Pancreas (tissue), 10 donors: ENCODE measurements at places on chromosomes 2 and 18. TPM values are rescaled to one million over a fixed set of nuclear protein-coding genes. Genes with fewer than 3 reads are reported as not detected.

Gene GNAL
- total RNA-seq: 0.64 TPM

DNA sequence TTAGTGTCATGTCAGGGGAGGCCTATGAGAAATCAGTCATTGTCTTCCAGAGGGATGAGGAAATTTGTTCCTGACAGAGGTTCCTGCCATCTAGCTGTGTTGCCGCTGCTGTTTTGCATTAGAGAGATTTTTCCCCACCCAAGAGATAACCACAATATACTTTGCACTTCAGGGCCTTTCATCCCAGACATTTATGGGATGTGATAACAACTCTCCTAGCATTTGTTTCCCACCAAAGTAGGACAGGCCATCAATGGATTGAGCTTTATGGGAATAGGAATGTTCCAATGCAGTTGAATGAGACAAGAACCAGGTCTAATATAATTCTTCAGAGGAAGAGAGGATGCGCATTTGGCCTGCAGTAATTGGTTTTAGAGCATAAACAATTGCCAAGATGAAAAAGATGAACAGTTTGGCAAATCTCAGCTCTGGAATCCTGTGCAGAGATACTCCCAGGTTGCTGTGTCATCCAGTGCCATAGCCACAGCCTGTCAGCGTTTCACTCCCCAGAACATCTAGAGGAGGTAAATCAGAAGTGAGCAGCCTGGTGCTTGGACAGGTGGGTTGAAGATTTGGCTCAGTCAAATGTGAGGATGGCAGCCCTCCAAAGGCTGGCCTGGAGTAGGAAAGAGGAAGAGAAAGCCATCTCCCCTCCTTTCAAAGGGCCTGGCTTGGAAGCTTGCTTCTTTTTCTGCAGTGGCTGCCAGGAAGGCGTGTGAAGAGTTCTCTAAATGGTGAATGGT, 93.7 kb upstream of the SETBP1 start:
- no peak for DNase-seq

Gene TRIM54
- total RNA-seq: 0.40 TPM

GRCh38 chr2:172998547-172999272, 76.9 kb upstream of the MAP3K20 start:
- no peak for DNase-seq

DNA sequence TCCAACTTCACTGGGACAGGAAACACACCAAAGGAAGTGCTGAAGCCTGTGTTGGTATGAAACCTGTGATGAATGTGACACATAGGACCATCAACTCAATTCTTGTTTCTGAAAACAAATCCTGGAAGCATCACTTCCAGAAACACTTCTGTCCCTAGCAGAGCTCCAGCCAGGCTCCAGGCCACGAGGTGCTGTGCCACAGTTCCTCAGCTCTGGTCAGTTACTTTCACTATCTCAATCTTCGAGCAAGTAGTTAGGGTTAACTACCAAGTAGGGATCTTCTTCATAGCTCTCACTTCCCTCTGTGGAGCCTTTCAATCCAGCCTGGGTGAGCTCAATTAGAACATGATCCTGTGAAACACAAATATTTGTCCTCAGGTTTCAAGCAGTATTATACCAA, 3.6 kb upstream of the LCT start:
- DNase-seq: no peak

Gene DPYSL5
- total RNA-seq: not detected

DNA sequence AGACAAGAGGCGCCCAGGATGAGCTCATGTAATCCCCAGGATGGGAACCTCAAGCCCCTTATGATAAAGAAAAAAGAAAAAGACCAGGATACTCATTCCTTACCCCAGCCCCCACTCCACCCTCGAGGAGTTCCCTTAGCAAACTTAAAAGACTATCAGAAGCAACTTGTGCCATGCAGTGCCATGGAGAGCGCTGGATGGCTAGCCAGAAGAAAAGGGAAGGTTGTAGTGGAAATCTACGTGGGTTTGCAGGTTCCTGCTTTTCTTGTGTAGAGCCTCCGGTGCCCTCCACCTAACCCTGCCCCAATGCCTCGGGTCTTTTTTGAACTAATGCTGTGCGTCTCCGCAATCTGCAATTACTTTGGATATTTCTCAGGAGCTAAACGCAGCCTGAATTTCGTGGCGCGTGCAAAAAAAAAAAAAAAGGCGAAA, 16.2 kb upstream of the BCL11A start:
- no peak for DNase-seq

DNA sequence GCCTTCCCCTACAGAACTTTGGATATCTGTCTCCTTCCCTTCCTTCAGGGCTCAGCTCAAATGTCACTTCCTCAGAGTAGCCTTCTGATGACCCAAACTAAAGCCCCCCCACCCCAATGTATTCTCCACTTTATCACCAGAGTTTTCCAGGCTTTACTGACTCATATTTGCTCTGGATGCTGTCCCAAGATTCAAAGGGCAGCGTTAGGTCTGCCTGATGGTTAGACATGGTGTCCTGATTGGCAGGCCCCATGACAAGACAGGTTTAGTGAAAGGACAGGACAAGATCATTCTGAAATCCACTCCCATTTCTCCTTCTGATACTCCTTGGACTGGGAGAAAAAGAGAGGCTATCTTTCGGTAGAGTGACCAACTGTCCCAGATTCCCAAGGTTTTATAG, 22.6 kb upstream of the RPIA start:
- no peak for DNase-seq
